ENCODE measurements at places on chromosomes 12 and 14. TPM values are rescaled to one million over a fixed set of nuclear protein-coding genes. Genes with fewer than 3 reads are reported as not detected.
A peak's percentile ranks its signal among the peaks of the same experiment; 100 is the strongest.

Gene LRCOL1
- polyA plus RNA-seq = not detected

DNA sequence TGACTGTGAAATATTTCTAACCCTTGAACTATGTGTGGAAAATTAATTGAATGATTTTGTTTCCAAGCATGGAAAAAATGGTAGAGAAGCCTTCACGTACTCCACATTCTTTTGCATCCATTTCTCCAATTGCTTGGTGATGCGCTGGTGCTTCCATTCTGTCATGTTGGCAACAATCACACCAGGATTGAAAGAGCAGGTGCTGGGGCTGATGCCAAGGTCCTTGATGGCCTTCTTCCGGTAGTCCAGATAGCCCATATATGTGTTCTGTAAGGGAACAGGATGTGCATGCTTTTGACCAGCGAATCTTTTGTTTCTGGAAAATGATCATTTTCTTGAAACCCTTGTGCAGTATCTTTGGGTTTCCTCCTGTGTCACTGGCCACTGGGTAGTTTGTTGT is 28.6 kb downstream of the TDG start:
- no peak for DNase-seq

- no peak for DNase-seq
These were observed 47.1 kb downstream of the PLXNC1 start for GRCh38 chr12:94195483-94195882.

GRCh38 chr12:1852076-1852475 is 31.7 kb downstream of the LRTM2 start:
- no peak for DNase-seq

- no peak for DNase-seq
These were observed 1.8 kb downstream of the MYH6 start for GRCh38 chr14:23406244-23406643.

Gene DTX3
- polyA plus RNA-seq = 28.9 TPM

GRCh38 chr12:57489157-57489641 is 1.3 kb downstream of the MARS1 start:
- DNase-seq = no peak

GRCh38 chr12:6285063-6285477 is 25.4 kb upstream of the PLEKHG6 start:
- DNase-seq = peak; percentile 38

Gene CSRP2
- polyA plus RNA-seq = 24.0 TPM
